ENCODE measurements at places on chromosomes 1 and 21.

DNA sequence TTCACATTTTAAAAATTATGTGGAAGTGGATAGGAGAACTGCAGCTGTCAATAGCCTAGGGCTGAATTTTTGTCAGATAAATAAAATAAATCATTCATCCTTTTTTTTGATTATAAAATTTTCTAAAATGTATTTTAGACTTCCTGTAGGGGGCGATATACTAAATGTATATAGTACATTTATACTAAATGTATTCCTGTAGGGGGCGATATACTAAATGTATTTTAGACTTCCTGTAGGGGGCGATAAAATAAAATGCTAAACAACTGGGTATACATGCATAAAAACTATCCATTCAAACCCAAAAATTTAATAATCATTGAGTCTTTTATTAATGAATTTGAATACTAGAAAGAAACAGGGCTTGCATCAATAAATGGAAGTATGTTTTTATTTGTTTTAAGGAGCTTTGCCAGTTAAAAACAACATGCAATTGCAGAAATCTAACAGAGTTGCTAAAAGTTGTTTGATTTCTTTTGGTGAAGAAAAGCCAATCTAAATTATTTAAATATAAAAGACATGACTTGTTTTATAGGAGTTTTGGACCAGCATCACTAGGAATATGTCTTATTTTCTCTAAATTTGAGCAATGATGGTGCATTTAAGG, 31.4 kb downstream of the CLCA1 start:
- no peak for DNase-seq

DNA sequence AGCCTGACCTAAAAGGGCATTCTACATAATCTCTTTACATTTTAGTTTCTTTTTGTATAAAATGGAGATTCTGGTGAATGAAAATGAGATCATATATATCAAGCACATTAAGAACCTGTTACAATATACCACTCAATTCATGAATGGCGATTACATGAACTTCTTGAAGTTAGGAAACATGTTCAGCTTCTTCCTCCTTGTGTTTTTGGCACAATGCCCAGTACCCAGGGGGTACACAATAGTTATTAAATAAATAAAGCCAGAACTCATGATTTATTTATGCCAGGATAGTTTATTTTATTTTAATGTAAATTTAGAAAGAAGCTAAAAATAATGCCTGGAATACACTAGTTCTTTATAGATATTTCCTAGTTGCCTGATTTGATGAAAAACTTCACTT, 186.0 kb upstream of the PTGFR start:
- no peak for DNase-seq

DNA sequence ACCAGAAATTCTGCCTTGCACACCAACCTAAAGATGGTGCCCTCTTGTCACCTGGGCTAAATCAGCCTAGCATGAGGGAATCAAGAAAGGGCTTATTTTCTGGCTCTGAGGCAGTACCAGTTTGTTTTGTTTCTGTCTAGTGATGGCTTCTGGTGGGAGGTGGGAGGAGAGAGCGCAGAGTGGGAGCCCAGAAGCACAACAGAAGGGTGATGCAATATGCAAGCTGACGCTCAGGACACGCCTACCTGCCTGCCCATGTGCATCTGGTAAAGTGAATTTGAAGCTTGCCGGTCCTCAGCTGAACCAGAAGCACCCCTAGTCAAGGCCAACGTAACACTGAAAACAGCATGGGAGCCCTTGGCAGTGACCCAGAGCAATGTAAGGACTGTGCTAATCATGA, 138.4 kb upstream of the TIAM1 start:
- DNase-seq: no peak

DNA sequence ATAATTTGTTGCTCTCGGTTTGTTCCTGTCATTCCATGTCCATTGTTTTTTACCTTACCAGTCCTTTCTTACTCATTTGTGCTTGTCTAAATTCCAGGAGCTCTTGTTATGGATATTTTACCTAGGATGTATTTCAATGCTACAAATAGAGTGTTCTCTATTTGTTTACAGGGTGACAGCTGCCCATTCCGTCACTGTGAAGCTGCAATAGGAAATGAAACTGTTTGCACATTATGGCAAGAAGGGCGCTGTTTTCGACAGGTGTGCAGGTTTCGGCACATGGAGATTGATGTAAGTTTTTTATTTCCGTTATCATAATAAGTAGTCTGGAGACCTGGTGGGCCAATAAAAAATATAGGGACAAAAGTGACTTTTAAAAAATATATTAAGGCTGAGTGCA, 23.0 kb downstream of the ZBED6 start:
- DNase-seq: no peak

DNA sequence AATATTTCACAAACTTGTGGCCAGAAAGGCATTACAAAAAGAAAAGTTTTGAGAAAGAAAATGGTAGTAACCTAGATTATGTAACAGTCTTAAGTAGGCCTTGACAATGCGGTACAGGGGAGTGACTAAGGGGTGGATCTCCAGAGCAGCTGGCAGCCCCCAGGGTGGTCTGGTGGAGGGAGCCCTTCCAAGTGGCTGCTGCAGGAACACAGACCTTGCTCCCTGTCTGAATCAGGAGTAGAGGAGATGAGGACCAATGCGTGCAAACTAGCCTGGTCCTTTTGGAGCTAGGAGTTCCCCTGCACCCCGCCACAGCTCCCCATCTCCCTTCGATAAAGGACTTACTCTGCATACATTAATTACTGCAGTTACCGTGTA, 189.0 kb downstream of the NFIA start:
- no peak for DNase-seq

- DNase-seq: no peak
Measured at GRCh38 chr1:244836135-244836521, 670 bp downstream of the COX20 start.

DNA sequence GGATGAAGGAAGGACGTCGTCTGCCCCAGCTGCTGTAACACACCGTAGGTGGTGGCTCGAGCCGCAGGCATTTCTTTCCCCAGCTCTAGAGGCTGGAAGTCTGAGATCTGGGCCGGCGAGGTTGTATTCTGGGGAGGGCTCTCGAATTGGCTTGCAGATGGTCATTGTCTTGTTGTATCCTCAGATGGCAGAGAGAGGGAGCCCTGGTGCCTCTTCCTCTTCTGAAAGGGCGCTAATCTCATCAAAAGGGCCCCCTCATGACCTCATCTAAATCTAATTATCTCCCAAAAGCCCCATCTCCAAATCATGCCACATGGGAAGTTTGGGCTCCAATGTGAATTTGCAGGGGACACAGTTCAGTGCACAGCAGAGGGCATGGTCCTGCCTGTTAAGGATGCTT, 109.0 kb downstream of the SIK1 start:
- no peak for DNase-seq

DNA sequence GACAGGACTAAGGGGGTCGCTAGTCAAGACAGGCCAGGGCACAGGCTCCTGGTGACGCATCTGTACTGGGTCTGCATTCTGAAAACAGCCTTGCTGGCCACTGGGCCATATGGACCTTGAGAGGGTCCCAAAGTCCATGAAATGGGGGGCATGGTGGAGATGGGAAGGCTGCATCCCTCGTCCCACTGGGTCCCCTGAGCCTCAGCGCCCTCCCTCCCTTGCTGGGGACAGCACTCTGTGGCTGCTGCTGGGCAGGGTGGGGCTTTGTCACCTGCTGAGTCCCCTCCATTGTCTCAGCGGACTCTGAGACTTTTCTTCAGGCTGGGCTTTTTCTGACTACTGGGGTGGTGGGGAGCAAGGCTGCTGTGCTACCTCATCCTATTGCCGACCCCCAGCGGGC, 205.2 kb downstream of the RHOU start:
- no peak for DNase-seq

GRCh38 chr1:23657659-23658275, 33.8 kb upstream of the RPL11 start:
- DNase-seq: no peak

DNA sequence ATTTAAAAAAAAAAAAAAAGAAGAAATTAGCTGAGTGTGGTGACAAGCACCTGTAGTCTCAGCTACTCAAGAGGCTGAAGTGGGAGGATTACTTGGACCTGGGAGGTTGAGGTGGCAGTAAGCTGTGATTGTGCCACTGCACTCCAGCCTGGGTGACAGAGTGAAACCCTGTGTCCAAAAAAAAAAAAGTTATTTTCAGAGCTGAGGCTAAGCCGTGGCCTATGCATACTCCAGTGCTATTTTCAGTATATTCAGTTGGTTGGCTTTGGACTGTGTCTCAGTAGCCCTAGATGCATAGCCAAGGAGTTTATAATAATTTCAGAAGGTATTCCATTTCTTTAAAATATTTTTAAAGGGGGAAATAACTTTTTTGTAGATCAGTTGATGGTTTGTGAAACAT, 140.5 kb upstream of the L1TD1 start:
- DNase-seq: no peak

- no peak for DNase-seq
Measured at GRCh38 chr1:3869751-3870301, 12.6 kb downstream of the DFFB start.

DNA sequence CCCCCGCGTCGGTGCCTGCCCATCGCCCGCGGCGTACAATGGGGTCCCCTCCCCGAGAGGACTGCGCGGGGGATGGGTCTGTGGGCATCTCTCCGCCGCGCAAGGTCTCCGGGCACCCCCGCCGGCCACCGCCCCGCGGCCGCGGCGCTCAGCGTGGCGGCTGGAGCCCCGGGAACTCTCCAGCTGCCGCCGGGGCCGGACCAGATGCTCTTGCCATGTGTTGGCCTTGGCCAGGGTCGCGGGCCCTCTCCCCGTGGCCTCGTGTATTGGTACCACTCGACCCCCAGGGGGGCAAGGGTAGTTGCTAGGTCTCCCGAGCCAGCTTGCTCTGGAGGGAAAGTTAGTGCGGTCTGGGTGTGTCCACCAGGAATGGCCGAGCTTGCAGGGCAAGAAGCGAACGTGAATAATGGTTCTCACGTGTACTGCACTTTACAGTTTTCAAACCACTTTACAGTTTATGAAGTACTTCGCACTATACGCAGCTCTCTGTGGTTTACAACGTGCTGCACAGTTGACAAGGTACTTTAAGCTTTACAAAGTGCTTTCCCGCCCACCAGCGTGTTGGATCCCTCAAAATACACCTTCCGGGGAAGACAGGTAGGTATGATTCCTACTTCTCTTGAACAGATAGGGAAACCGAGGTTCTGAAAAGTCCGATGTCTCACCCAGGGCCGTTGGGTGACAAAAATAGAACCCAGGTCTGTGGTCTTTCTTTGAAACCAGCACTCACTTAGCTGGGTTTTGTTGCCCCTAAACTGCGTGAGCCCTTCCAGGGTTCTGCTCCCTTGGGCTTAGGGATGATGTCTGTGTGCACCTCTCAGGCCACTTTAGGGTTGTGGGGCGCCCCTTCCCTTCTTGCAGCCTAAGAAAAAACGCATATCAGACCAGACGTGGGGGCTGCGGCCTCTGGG, 1.2 kb downstream of the EPHB2 start:
- no peak for DNase-seq

- DNase-seq: no peak
Measured at GRCh38 chr1:115850937-115851336, 10.0 kb upstream of the NHLH2 start.

DNA sequence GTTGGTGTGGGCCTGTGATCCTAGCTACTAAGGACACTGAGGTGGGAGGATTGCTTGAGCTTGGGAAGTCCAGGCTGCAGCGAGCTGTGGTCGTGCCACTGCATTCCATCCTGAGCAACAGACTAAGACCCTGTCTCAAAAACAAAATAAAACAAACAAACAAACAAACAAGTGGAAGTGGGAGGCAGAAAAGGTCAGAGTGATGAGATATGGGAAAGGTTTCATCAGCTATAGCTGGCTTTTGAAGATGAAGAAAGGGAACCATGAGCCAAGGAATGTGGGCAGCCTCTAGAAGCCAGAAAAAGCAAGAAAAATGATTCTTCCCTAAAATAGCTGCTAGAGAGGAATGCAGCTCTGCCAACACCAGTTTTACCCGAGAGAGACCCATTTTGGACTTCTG, 10.6 kb upstream of the NUCKS1 start:
- no peak for DNase-seq

- DNase-seq: no peak
Measured at GRCh38 chr1:156896490-156897033, 3.0 kb downstream of the PEAR1 start.

DNA sequence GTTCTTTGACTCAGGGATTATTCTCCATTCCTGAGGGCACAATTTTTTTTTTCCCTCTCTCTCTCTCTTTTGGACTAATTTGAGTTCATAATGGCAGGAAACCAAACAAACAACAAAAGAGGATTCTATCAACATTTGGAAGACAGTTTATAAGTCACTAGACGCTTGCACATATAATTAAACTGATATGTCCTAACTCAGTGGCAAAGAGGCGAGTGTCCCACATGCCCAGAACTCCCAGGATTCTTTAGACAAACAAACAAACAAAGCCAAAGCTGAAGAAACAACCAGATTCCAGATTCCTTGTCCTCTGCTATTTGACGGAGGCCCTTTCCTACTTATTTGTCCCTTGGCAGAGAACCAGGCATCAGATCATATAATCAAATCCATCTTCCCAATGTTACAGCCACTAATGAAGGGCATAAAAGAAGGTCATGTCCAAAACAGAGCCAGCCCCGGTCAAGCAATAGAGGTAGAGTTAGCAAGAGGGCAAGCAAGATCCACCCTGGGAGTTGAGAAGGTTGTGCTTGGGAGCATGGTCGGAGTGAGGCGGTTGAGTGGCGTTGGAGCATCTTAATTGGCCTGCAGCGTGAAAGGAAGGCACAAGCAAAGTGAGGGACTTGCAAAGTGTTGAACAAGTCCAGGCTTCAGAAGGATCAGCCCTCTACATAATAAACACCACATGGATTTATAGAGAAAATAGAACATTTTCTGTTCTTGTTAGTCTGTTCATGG, 30.3 kb downstream of the ZNF362 start:
- DNase-seq: no peak

GRCh38 chr1:38201431-38201830, 154.8 kb upstream of the POU3F1 start:
- no peak for DNase-seq

GRCh38 chr1:174243451-174244000, 84.2 kb downstream of the RABGAP1L start:
- DNase-seq: no peak

GRCh38 chr1:225763716-225764548, 13.7 kb upstream of the SRP9 start:
- DNase-seq: no peak

DNA sequence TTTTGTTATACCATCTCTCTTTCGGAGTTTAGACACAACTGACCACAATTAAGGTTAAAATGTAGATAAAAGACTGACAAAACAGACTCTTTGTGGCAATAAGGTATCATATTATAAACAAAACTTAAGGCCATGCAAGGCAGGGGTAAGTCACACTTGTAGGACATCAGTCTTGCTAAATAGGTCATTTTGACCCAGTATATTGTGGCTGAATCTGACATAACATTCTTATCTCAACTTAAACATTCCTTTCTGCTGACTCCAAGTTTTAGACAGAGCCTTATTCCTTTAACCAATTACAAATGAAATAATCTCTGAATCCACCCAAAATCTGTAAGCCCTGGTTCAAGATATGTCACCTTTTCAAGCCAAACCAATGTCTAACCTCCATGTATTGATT, 733.4 kb upstream of the B3GALT2 start:
- no peak for DNase-seq

GRCh38 chr1:67158401-67158800, 7.9 kb upstream of the IL23R start:
- no peak for DNase-seq

- no peak for DNase-seq
Measured at GRCh38 chr1:111323231-111323630, 32.6 kb downstream of the CHIA start.

GRCh38 chr1:182278144-182279054, 113.2 kb downstream of the GLUL start:
- DNase-seq: no peak

GRCh38 chr1:36092166-36092797, 3.6 kb downstream of the ADPRS start:
- no peak for DNase-seq
